Suppressor macrophage treated with lipopolysaccharide for 4 hours (primary cell): ENCODE measurements at places on chromosomes 12 and 14.

- no peak for DNase-seq
These were observed 11.0 kb downstream of the ZBTB39 start for GRCh38 chr12:56995201-56995929.

DNA sequence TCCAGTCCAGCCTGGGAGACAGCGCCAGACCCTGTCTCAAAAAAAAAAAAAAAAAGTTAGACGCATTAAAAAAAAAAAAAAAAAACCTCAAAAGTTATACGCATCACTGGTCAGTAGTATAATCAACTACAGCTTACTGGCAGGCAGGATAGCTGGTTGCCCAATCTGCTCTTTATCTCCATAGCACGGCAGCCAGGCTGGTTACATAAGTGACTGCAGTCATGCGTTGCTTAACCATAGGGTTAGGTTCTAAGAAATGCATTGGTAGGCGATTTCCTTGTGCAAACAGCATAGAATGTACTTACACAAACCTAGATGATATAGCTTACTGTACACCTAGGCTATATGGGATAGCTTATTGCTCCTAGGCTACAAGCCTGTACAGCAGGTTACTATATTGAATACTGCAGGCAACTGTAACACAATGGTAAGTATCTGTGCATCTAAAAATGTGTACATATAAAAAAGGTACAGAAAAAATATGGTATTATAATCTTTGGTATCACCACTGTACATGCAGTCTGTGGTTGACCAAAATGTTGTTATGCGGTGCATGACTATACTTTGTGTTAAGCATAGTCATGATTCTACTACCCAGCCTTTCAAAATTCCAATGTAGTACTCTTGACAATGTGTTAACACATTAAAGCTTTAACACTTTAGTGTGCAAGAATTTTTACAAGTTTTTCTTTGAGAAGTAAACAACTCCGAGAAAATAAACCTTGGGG, 8.1 kb downstream of the L2HGDH start:
- DNase-seq: peak; percentile 83

- DNase-seq: peak; percentile 13
These were observed 44.9 kb downstream of the ATP2B1 start for GRCh38 chr12:89663577-89664357.

DNA sequence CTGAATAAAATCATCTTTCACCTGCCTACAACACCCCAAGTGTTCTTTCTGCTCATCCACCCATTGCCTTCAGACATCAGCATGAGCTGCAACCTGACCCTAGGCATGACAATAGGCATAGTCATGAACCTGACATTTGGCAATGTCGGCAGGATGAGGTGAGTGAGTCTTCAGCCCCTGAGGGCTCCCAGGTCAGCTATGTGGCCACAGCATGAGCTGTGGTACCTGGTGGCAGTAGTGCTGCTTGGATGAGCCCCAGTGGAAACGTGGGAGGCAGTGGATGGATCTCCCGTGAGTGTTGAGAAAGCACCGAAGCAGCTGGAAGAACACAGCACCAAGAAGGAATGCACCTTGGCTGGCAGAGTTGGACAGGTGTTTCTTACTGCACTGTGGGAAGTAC, 334.8 kb upstream of the FAR2 start:
- DNase-seq: no peak

GRCh38 chr14:94089479-94089878, 8.4 kb downstream of the IFI27L1 start:
- no peak for DNase-seq

DNA sequence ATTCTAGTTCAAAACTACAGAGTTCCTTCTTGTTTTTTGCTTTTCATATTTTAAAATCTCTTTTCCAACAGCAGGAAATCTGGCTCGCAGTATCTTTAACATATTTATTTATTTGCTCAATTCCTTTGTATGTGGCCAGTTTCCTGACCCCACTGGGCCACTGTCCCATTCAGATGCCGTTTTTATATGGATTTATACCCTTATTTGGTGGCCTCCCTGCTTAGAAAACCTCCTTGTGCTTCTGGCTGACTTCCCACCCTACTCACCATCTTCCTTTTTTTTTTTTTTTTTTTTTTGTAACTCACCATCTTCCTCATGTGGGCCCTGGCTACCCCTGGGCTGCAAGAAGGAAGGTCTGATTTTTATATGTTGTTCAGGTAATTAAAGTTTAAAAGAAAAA, 53.9 kb downstream of the TTLL5 start:
- no peak for DNase-seq

DNA sequence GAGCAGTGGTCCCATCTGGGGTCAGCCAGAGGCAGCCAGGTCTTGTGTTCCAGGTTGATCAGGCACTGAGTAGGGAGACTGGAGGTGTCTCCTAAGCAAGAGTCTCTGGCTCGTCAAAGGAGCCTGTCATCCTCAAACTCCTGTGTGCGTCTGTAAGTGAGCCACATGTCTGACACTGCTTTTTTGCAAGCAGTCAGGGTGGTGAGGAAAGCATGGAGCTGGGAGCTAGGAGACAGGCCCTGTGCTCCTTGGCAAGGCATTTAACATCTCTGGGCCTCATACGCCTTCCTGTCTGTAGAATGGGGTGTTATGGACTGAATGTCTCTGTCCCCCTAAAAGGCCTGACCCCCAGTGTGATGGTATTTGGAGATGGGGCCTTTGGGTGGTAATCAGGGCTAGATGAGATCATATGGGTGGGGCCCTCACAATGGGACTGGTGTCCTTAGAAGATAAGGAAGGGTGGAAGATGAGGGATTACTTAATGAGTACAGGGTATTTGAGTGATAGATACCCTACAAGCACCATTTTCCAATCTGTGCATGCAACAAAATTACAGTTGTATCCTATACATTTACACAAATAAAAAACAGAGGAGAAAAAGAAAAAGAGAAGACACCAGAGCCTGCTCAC, 53.0 kb downstream of the ARL6IP4 start:
- DNase-seq: no peak

GRCh38 chr12:2640709-2641108, 154.1 kb upstream of the FKBP4 start:
- DNase-seq: peak; percentile 91
